ENCODE measurements at places on chromosomes 16 and 17. TPM values are rescaled to one million over a fixed set of nuclear protein-coding genes. Genes with fewer than 3 reads are reported as not detected.

- no peak overlapping the region for H3K27ac ChIP-seq
- H3K4me3 ChIP-seq = peak overlapping the region; percentile 63
- peaks cover 71% of the 10 kb centered on the region for H3K27me3 ChIP-seq
- peaks cover 21% of the 10 kb centered on the region for H3K4me1 ChIP-seq
- no peaks in the 10 kb centered on the region for H3K36me3 ChIP-seq
Observed at GRCh38 chr17:28404812-28405570, 1.0 kb downstream of the SLC46A1 start.

GRCh38 chr17:50931144-50931908 is 65.2 kb upstream of the TOB1 start:
- peak overlapping the region; percentile 43 for H3K4me3 ChIP-seq
- no peak overlapping the region for H3K27ac ChIP-seq
- peaks cover 21% of the 10 kb centered on the region for H3K4me1 ChIP-seq
- DNase-seq = peak; percentile 95
- no peaks in the 10 kb centered on the region for H3K36me3 ChIP-seq
- H3K27me3 ChIP-seq = peaks cover 11% of the 10 kb centered on the region

- no peak for DNase-seq
- no peaks in the 10 kb centered on the region for H3K27me3 ChIP-seq
- no peak overlapping the region for H3K27ac ChIP-seq
Observed at GRCh38 chr16:73274140-73274539, 226.2 kb upstream of the ZFHX3 start.

GRCh38 chr17:79019632-79020584 is 4.1 kb upstream of the C1QTNF1 start:
- no peaks in the 10 kb centered on the region for H3K36me3 ChIP-seq
- H3K4me1 ChIP-seq = peaks cover 9% of the 10 kb centered on the region
- no peak overlapping the region for H3K27ac ChIP-seq
- no peak overlapping the region for H3K4me3 ChIP-seq

DNA sequence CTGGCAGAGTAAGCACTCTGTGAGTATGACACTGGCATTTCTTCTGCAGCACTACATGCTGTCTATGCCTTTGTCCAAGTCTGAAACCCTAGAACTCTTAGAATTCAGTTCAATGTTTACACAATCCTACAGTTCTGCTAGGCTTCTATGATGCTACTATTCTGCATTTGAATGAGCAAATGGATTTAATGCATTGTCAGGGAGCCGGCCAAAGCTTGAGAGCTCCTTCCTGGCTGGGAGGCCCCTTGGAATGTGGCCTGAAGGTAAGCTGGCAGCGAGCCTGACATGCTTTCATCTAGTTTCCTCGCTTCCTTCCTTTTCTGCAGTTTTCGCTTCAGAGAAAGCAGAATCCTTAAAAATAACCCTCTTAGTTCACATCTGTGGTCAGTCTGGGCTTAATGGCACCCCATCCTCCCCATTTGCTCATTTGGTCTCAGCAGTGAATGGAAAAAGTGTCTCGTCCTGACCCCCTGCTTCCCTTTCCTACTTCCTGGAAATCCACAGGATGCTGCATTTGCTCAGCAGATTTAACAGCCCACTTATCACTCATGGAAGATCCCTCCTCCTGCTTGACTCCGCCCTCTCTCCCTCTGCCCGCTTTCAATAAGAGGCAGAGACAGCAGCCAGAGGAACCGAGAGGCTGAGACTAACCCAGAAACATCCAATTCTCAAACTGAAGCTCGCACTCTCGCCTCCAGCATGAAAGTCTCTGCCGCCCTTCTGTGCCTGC is at the start of gene CCL2:
CCL2 (plus strand) TSS at position 635 of the 730 bp plus-strand sequence; CDS start at position 700, 65 bp downstream.
- H3K36me3 ChIP-seq = no peaks in the 10 kb centered on the region
- H3K4me3 ChIP-seq = peak within 1 kb of the TSS; percentile 49
- peaks cover 17% of the 10 kb centered on the region for H3K4me1 ChIP-seq
- H3K27me3 ChIP-seq = no peaks in the 10 kb centered on the region
- peak; percentile 73 for DNase-seq

CES4A gene
- 1.8 TPM for total RNA-seq

Data from neural progenitor cell (in vitro differentiated cells).